NB4 (cell line): ENCODE measurements at places on chromosomes 1 and 21.

GRCh38 chr1:234083460-234083859 lies 179.0 kb downstream of the SLC35F3 start:
- no peak for DNase-seq

DNA sequence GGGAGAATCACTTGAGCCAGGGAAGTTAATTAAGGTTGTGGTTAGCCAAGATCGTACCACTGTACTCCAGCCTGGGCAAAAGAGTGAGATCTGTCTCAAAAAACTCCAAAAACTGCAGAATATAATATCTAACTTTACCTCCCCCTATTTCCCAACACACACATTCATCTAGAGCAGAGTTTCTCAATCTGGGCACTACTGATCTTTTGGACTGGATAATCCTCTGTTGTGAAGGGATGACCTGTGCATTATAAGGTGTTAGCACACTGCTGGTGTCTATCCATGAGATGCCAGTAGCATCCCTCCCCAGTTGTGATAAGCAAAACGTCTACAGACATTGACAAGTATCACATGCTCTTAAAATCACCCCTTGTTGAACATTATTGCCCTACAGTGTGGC lies 61.8 kb downstream of the RGS13 start:
- DNase-seq: no peak

- DNase-seq: no peak
These were observed 81.5 kb downstream of the SYT2 start for GRCh38 chr1:202628646-202629215.

DNA sequence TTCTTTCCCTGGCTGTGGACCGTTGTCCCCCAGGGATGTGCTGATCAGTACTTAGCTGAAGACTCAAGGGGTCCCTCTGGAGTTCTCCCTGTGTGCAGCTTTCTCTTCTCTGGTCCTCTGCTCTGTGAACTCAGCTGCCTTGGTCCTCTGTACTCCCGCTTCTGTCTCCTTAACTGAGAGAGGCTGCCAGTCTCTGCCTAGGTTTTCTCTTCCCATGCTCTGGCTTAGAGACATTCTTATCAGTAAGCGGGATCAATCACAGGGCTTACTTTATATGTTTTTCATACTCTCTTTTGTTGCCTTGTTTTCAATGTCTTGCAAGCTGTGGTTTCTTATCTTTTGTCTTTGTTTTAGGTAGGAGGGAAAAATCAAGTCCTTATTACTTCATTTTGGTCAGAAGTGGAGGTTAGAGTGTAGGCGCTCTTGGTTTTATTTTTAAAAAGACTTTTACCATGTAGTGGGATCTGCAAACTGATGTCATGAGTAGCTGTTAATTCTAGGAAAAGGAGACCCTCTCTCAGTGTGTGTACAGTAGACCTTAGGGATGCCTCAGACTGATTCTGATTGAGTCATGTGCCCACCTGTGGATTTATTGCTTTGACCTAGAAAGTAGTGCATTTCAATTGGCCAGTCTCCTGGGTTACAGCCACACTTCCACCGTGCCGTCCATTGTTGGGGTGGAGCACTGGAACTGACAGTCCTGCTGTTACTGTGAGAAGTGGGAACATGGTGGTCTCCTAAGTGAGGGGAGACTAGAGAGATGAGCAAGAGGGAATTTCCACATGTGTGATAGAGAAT lies 46.6 kb downstream of the TTC3 start:
- peak; percentile 1 for DNase-seq
